ENCODE measurements at places on chromosomes 12 and 14.
A peak's percentile ranks its signal among the peaks of the same experiment; 100 is the strongest.

DNA sequence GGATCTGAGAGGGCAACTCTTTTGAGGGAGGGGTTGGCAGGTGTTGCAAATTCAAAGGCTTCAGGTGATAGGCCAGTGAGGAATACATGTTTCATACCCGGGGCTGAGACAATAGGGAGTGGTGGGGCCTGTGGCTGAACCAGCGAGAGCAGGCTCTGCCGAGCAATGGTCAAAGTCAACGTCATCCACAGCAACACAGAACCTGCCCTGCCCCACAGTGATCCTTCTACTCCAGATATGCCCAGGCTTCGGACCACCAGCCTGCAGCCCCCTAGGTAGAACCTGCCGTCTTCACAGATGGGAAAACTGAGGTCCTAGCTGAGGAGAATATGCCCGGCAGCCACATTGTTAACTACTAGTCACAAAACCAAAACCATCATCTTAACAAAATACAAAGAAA, 4.1 kb downstream of the SERPINA1 start:
- no peak for DNase-seq

GRCh38 chr12:13223179-13223804, 26.8 kb downstream of the EMP1 start:
- peak; percentile 27 for DNase-seq

GRCh38 chr14:89924268-89924667, 30.3 kb downstream of the EFCAB11 start:
- no peak for DNase-seq

GRCh38 chr14:58954901-58955861, 233.3 kb upstream of the DAAM1 start:
- DNase-seq: no peak

- no peak for DNase-seq
Observed at GRCh38 chr12:53057816-53058500, 8.1 kb downstream of the TNS2 start.

- DNase-seq: no peak
Observed at GRCh38 chr14:88838015-88838414, 13.6 kb downstream of the TTC8 start.

DNA sequence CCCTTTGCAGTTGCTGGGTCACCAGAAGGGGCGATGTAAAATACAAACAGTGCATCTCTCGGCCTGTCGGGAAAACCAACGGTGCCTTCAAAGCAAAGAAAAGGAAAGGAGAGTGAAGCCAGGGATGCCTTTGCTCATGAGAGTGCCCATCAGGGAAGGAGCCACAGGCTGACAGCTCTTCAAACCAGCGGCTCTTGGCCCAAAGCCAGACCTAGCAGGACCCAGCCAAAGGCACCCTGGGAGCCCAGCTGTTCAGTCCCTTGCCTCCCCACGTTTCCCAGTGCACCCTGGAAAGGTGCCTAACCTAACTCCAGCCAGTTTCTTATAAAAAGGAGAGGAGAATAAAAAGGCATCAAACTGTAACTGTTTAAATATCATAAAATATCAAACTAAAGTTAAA, 29.2 kb downstream of the PRMT8 start:
- no peak for DNase-seq

GRCh38 chr14:68139431-68140075, 320.0 kb downstream of the RAD51B start:
- no peak for DNase-seq

DNA sequence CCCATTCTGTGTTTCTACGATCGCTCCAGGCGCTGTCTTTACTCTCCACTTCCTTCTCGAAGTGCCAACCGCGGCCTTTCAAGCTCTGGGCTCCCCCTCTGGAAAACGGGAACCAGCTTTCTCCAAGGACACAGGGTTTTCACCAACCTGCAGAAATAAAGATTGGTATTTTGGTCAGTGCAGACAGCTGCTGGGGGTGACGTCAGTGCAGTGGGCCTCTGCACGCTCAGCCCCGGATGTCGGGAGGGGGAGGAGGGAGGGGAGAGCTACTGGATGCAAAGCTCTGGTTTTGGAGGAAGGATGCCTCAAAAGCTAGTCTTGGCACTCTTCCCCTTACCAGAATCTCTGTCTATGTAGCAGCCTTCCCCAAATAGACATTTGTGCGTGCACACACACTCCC, 19.9 kb downstream of the HRK start:
- DNase-seq: no peak

GRCh38 chr12:69412655-69413054, 53.1 kb downstream of the YEATS4 start:
- no peak for DNase-seq

GRCh38 chr14:58200846-58201245, 897 bp downstream of the ACTR10 start:
- no peak for DNase-seq

- DNase-seq: no peak
Observed at GRCh38 chr14:74667758-74668157, 45.1 kb downstream of the AREL1 start.

GRCh38 chr14:90536092-90536491, 139.3 kb downstream of the CALM1 start:
- no peak for DNase-seq

GRCh38 chr12:49550693-49551252, 11.9 kb downstream of the KCNH3 start:
- DNase-seq: no peak

DNA sequence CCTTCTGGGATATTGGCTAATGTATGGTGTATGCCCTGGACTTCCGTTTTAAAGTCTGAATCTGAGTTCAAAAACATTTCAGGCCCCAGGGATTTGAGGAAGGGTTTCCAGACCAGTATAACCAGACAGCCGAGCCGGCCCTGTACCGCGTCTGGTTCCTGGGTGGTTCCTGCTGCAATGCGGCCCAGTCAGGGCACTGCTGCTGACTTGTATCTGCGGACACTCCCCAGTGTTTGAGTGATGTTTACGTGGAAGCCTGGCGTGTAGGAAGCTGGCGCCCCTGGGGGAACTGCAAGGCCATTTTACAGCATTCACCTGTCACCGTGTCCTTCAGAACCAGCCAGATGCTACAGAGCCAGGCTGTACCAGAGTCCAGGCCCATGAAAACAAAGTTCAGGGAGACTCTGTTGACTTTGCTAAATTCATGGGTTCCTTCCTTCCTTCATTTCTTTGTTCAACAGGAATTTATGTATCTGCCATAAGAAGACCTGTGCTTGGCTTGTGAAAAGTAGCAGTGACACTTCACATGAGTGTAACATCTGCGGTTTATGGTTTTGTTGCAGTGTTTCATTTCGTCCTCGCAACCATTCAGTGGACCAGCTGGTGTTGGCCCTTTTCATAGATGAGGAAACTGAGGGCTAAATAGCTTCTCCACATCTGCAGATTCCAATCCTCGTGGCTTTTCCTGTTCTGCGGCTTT, 16.8 kb downstream of the EML1 start:
- DNase-seq: no peak
